Mucosa of descending colon (tissue), 3 donors: ENCODE measurements at places on chromosomes 5 and 9. TPM values are rescaled to one million over a fixed set of nuclear protein-coding genes. Genes with fewer than 3 reads are reported as not detected.

Gene CDKN2B
- 119 TPM for total RNA-seq

Gene ABLIM3
- 7.4 TPM for total RNA-seq

- no peak for DNase-seq
These were observed 241.3 kb downstream of the DEPDC1B start for GRCh38 chr5:60458666-60459065.

Gene GKAP1
- total RNA-seq = 17.9 TPM

- peak; percentile 97 for DNase-seq
These were observed at the start of gene SH3RF2 for GRCh38 chr5:145936401-145937131. Gene SH3RF2, plus strand, starts transcription at chr5:145936578. Its CDS starts 1,351 bp downstream, at chr5:145937929.

Gene GDA
- 28.7 TPM for total RNA-seq

Gene PCDHB2
- total RNA-seq = 1.1 TPM

Gene DDX46
- 53.2 TPM for total RNA-seq

DNA sequence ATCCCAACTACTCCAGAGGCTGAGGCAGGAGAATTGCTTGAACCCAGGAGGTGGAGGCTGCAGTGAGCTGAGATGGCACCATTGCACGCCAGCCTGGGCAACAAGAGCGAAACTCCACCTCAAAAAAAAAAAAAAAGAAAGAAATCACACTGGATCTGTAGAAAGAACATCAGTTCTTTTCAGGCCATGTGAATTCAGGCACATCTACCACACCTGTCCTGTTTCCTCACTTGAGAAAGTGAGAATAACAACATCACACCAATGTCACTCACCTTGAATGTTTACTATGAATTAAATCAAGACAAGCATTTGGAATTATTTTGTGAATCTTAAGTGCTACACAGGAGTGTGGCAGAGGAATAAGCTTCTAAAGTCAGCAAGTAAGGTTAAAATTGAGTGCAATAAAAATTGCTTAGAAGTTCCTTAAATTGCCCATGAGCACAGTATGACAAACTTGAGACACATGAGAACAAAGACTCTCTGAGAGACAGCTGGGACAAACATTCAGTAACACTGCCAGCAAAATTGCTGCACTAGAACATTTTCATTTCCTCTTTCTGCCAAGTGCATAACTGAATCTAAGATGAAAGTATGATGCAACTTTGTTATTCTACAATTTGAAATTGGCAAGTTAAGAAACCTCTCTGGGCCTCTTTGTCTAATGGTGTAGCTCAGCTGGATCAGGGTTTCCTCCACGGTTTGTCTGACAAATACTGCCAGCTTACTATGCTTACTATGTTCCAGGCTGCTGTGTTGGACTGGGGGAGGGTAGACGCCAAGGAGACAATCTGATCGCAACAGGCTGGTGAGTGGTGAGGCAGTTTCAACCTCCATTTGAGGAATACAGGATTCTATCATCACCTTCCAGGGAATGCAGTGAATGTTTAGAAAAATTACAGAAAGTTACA lies 1.9 kb upstream of the RIC1 start:
- peak; percentile 41 for DNase-seq

- DNase-seq = no peak
These were observed 1290.2 kb upstream of the WWC1 start for GRCh38 chr5:167001246-167001645.

Gene ZNF300
- total RNA-seq = 3.0 TPM

Gene NRG2
- 7.3 TPM for total RNA-seq

Gene MARVELD2
- 63.1 TPM for total RNA-seq

Gene ABO
- 114 TPM for total RNA-seq
